Activated T-cell treated with anti-CD3 and anti-CD28 coated beads for 4 hours (primary cell): ENCODE measurements at places on chromosomes 1 and 21.

GRCh38 chr1:119531606-119532323, 24.8 kb downstream of the HSD3B1 start:
- no peak for DNase-seq

DNA sequence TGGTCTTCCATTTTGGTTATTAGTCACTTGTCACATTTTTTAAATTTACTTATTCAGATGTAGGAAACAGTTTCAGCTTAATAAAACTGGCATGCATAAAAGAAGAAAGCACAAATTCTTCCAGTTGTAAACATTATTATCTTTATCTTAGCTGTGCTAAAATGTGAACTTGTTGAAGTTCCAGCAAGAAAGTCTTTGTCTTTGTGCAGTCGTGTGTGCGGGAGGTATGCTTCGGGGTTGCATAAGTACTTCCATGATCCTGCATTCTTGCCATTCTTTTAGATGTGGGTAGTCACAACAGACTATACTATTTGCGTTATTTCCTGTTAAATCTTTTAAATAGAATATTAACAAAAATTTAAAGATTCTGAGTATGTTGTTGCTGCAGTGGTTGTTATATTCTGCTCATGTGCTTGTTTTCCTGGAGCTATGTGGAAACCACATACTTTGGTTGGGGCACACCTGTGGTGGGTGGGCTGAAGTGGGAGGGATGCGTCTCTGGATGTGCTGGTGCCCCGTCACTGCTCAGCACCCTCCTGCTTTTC, 49.9 kb downstream of the CBS start:
- DNase-seq: no peak

GRCh38 chr1:14143777-14144176, 443.8 kb downstream of the PRDM2 start:
- DNase-seq: no peak

GRCh38 chr21:45965084-45965809, 16.3 kb upstream of the COL6A1 start:
- DNase-seq: no peak

DNA sequence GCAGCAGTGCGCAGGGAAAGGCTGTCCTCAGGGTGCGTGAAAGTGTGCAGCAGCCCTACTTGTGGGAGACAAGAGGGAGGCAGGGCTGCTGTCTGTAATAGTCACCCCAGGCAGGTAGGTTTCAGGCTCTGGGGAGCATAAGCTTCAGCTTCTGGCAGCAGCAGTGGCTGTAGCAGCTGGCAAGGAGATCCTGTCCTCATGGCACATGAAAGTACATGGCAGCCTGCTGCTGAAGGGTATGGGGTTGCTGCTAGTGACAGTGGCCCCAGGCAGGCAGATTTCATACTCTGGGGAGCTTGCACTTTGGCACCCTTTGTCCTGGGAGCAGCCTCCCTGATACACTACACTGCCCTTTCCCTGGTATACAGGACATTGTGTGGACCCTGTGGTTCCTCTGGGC, 26.3 kb downstream of the KIAA0319L start:
- DNase-seq: no peak

DNA sequence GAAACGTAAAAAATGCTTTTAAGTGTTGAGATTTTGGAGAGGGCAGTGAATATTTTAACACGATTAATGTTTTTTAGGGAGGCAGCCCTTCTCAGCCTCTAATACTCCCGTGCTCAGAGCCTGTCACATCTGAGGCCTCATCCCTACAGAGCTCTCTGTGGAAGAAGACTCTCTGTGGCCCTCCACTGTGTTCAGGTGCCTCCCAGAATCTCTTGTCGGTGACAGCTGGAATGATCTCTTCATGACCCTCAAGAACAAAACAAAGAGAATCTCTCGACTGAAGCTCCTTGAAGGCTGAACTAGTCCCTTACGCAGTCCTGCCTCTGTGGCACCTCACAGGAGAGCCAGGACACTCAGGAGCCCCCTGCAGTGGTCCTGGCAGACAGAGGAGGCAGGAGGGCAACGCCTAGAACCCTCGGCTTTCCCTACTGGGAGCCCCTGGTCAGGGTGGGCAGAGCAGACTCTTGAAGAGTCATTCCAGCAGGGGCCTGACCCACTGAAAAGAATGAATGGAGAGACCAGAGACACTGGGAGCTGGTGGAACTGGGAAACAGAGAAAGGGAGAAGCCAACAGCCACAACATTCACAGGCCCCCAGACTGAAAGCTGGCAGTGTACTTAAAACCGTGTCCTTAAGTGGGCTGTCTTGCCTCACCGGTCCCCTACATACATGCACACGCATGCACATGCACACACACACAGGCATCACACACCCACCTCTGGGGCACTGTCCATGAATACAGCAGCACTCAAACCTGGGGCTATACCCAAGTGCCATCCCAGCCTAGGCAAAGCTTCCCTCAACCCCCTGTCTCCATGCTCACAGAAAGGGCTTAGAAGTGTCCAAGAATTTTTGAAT, 67.5 kb upstream of the ANGPTL1 start:
- DNase-seq: no peak

GRCh38 chr1:211734359-211734758, 58.9 kb upstream of the NEK2 start:
- no peak for DNase-seq

- DNase-seq: peak; percentile 9
These were observed 9.1 kb downstream of the OLIG1 start for GRCh38 chr21:33078907-33079582.

DNA sequence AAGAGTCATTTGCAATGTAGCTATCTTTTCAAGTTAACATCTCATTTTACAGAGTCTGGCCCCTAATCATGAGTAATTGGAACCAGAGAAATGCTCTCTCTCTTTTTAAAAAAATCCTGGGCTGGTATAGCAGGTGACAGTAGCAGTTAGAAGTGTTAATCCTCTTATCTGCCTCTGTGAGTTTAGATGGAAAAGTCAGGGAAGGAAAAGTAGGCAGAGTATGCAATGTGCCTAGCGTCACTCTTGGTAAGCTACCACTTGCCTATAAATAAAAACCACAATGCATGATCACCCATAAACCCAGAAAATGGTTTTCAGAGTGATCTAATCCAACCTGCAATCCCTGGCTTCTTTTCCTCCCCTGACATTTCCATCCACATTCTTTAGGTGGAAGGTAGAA, 43.2 kb downstream of the UTP25 start:
- DNase-seq: no peak

DNA sequence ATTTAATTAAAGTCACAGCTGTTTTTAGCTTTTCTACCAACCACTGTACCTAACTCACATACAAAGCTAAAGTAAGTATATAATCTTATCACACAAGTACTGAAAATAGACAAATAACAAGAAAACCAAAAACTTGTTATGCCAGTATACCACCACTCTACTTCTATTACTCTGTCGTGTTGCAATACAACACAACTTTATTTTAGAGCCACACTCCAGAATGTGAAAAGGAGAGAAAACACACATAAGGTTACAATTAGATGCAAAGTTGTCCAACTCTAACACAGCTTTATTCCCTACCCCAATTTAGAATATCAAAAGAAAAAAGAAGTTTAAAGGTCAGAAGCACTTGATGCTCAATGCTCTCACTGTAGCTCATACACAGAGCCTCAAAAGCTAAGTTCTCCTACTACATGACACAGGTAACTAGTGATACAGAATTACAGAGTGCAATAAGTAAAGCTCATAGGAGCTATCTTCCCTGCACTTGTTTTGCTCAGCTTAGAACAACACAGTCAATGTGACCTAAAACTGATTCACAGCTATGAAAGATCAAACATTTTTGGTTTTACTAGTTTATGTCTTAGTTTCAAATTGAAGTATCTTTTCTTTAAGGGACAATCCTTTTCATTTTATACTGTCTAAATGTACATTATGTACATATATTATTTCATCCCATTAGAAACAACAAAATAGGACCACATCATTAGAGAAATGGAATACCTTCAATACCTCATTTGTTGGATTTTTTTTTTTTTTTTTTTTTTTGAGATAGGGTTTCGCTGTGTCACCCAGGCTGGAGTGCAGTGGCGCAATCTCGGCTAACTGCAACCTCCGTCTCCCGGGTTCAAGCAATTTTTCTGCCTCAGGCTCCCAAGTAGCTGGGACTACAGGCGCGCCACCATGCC, 29.2 kb downstream of the EYA3 start:
- DNase-seq: no peak

- DNase-seq: no peak
These were observed 477.1 kb downstream of the LMO4 start for GRCh38 chr1:87805666-87806378.

GRCh38 chr1:112707221-112708001, 484 bp upstream of the RHOC start:
- DNase-seq: peak; percentile 48

DNA sequence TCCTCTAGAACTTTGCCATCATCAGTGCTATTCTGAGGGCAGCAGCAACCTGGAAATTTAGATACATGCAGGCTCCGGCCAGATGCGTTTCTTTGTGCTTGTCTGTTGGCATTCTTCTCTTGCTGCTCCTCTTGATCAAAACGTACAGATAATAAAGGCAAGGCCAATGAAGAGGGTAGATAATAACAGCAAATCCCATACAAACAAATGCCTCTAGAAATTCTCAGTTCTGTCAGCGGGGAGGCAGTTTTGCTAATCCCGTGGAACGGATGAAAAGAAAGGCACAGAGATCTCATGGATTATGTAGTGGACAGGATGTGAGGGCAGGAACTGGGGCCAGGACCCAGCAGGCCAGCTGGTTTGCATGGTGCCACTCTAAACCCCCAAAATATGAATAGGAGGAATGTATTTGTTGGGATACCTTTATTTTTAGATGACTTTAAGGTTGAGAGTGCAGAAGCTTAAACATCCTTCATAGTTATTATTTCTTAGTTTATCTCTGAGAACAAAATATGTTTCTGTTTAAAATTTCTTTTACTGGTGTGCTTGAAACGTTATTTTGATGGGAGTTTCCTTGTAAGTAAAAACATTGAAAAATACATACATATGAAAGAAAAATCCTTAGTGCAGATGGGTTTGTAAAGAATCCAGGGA, 1.5 kb downstream of the ITSN1 start:
- DNase-seq: no peak

- DNase-seq: no peak
These were observed 79.0 kb upstream of the KRTAP19-8 start for GRCh38 chr21:31117128-31117916.
